Hindlimb muscle (tissue), 1 donor: ENCODE measurements at places on chromosomes 6 and 20. TPM values are rescaled to one million over a fixed set of nuclear protein-coding genes. Genes with fewer than 3 reads are reported as not detected.

VSX1 gene
- polyA plus RNA-seq, result not detected

BMP7 gene
- polyA plus RNA-seq, result 4.6 TPM

TFAP2C gene
- polyA plus RNA-seq, result 0.31 TPM

CST2 gene
- not detected for polyA plus RNA-seq

MAP7 gene
- 0.45 TPM for polyA plus RNA-seq

BTNL2 gene
- polyA plus RNA-seq, result 0.28 TPM

TNNC2 gene
- polyA plus RNA-seq, result 9,031 TPM

ULBP2 gene
- not detected for polyA plus RNA-seq

LKAAEAR1 gene
- polyA plus RNA-seq, result not detected

FAM83C gene
- polyA plus RNA-seq, result 0.17 TPM

COL19A1 gene
- polyA plus RNA-seq, result 9.5 TPM

PAK5 gene
- 0.13 TPM for polyA plus RNA-seq

ZNF335 gene
- 12.0 TPM for polyA plus RNA-seq

BTBD3 gene
- polyA plus RNA-seq, result 38.6 TPM

VWA7 gene
- 2.5 TPM for polyA plus RNA-seq

BNIP5 gene
- 0.28 TPM for polyA plus RNA-seq

ROS1 gene
- 0.05 TPM for polyA plus RNA-seq

CALHM5 gene
- polyA plus RNA-seq, result 2.4 TPM

ADGRF4 gene
- not detected for polyA plus RNA-seq

MAP3K7 gene
- polyA plus RNA-seq, result 35.9 TPM

PERP gene
- polyA plus RNA-seq, result 2.3 TPM

ADGB gene
- polyA plus RNA-seq, result not detected

NHLRC1 gene
- polyA plus RNA-seq, result 3.9 TPM

HTR1B gene
- not detected for polyA plus RNA-seq

RBPJL gene
- polyA plus RNA-seq, result not detected

FAM83B gene
- 0.06 TPM for polyA plus RNA-seq

RFX6 gene
- not detected for polyA plus RNA-seq

NOTCH4 gene
- polyA plus RNA-seq, result 25.1 TPM

ACTL10 gene
- polyA plus RNA-seq, result 0.46 TPM

CENPW gene
- 8.8 TPM for polyA plus RNA-seq

TNXB gene
- polyA plus RNA-seq, result 125 TPM

SLC22A3 gene
- 8.7 TPM for polyA plus RNA-seq
